ENCODE measurements at places on chromosomes 2 and 18.
A peak's percentile ranks its signal among the peaks of the same experiment; 100 is the strongest.

DNA sequence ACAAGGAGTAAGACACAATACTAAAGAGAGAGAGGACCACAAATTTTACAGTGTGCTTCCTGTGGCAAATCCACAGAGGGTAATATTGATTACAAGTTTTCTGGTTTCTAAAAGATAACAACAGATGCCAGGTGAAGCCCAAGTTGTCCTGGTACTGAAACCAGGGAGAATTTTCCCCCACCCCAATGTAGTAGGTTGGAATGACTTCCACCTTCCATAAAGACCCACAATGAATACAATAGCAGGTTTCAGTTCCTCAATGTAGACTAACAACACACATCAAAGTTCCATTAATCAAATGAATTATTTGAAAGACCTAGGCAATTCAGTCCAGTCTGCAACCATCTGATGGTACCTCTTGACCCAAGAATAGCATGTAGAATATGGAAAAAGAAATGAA, 44.0 kb upstream of the TMEM247 start:
- DNase-seq = no peak

DNA sequence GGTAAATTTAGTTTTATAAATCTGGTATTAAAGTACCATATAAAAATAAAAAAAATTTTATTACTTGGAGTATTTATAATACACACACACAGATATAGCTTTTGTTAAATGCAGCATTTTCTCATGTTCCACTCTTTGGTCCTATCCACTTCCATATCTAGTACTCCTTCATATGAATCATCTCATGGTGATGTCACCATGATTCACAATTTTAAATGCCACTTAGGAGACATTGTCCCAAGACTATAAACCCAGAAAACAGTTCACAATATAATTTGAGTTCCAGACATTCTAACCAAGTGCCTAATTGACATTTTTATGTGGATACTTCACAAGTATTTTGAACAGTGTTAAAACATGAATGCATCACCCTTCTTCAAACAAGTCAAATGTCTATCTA, 1398.3 kb downstream of the DSC3 start:
- DNase-seq = peak; percentile 32

DNA sequence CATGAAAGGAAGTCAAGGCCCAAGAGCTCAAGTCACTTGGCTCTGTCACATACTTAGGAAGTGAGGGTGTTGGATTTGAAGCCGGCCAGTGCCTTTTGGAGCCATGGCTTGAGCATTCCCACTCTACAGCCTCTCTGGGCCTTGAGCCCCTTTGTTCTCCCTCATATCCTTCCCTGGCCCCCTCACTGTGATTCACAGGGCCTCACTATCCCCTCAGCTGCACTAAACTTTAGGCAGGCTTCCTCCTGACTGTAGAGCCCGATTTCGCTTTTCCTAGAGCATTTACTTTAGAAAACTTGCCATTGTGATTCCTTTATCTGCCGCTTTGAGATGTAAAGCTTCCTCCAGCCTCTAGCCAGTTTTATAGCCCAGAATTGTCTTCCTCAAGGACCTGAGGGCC, 107.6 kb downstream of the FBXO15 start:
- DNase-seq = no peak

GRCh38 chr2:122939796-122940195, 1085.3 kb upstream of the CNTNAP5 start:
- DNase-seq = no peak

GRCh38 chr18:24762511-24762910, 302.1 kb downstream of the HRH4 start:
- no peak for DNase-seq

Measured in GM04504 (cell line).